ENCODE measurements at places on chromosomes 4 and X. TPM values are rescaled to one million over a fixed set of nuclear protein-coding genes. Genes with fewer than 3 reads are reported as not detected.

Gene PAK3
- total RNA-seq: 2.9 TPM

Gene TEX13B
- 0.12 TPM for total RNA-seq

Gene NRK
- 0.37 TPM for total RNA-seq

Gene TMEM154
- 15.4 TPM for total RNA-seq

Gene IBSP
- total RNA-seq: not detected

Gene ATOH1
- not detected for total RNA-seq

Gene CT45A3
- not detected for total RNA-seq
